ENCODE measurements at places on chromosomes 6 and 20.

DNA sequence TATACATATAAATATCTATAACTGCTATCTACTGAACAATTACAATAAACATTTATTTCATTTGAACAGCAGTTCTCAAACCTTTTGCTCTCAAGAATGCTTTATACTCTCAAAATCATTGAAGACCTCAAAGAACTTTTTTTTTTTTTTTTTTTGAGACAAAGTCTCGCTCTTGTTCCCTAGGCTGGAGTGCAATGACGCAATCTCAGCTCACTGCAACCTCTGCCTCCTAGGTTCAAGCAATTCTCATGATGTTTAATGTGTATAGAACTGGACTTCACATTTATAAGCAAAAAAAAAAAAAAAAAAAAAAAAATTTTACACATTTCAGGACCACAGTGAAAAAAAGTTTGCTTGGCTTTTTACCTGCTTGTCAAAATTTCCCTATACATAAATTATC is 11.7 kb downstream of the UBE2V1 start:
- no peak for DNase-seq

DNA sequence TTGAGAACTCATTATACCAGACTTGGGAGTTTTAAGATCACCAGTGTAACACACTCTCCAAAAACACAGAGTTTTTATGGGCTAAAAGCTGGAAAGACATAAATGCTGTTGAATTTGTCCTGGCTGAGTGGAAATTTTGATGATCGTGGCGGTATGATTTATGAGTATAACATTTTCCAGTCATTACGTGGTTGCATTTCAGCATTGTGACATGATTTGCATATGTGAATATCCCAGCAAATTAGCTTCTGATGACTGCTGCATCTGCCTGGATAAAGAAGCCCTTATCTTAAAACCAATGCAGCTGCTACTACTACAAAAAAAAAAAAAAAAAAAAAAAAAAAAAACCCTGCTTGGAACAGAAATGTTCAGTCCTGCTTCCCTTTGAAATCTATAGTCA is 850.9 kb downstream of the TFAP2A start:
- DNase-seq: no peak

- DNase-seq: peak; percentile 69
Observed at GRCh38 chr6:489001-489400, 97.4 kb downstream of the IRF4 start.

GRCh38 chr6:101747160-101747559 is 353.7 kb downstream of the GRIK2 start:
- DNase-seq: no peak

DNA sequence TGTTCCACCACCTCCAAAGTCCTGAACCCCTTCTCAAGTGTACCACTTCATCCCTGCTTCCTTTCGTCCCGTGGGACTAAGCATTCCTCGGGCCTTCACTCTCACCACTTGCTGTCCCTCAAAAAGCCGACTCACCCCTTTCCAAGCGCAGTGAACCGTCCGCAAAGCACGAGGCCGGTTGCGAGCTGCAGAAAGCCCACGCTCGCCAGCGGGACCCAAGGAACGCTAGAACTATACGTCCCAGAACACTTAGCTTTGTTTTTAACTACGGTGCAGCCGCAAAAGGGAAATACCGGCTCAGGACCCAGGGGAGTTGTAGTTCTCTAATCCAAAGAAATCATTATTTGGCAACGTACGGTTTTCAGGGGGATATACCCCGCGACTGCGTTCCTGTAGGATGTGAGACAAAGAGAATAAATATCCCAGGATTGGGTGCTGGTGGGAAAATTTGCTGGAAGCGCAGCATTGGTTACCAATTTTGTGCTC is 416 bp upstream of the POLR1H start:
- DNase-seq: peak; percentile 79

- no peak for DNase-seq
Observed at GRCh38 chr20:10857352-10858070, 183.7 kb upstream of the JAG1 start.

Data from activated CD4-positive, alpha-beta T cell treated with anti-CD3 and anti-CD28 coated beads, Interleukin-2, amount 10 ng/mL, durations not matched to agents 24 days and 14 days (primary cell).